ENCODE measurements at places on chromosomes 16 and 17.

GRCh38 chr16:1290063-1290501 is 19.4 kb upstream of the UBE2I start:
- DNase-seq: no peak

DNA sequence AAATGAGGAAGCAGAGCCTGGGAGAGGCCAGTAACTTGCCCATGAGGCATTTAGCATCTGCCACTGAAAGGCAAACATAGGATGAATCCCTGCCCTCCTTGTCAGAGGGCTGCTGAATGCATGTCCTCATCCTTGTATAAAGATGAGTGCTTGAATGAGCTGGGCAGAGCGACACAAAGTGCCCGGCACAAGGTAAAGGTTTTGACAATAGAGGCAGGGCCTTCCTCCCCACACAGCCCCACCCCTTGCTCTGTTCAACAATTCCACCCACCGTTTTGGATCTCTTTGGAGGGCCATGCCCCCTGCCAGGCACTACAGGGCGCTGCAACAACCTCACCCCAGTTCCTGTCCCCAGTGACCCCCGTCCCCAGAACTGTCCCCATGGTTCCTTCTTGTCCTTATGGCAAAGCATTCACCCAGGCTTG is 1.4 kb upstream of the KRT19 start:
- no peak for DNase-seq

DNA sequence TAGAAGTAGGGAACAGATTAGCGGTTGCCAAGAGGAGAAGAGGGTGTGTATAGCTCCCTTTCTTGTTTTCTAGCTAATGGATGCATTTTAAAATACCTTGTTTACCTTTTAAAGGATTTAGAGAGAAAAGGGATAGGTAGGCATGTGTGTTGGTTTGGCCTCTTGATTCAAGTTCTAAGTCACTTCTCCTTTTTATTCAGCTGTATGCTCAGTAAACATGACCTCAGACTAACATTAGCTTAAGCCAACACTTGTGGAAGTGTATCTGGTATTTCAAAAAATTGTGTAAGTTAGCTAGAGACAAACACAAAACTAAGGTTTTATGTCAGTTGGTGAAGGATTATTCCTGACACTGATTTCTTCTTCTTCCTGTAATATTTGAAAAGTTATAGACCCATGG is 204.1 kb upstream of the NOG start:
- no peak for DNase-seq

- peak; percentile 79 for DNase-seq
Observed at GRCh38 chr17:2786176-2786881, 9.9 kb upstream of the RAP1GAP2 start.

DNA sequence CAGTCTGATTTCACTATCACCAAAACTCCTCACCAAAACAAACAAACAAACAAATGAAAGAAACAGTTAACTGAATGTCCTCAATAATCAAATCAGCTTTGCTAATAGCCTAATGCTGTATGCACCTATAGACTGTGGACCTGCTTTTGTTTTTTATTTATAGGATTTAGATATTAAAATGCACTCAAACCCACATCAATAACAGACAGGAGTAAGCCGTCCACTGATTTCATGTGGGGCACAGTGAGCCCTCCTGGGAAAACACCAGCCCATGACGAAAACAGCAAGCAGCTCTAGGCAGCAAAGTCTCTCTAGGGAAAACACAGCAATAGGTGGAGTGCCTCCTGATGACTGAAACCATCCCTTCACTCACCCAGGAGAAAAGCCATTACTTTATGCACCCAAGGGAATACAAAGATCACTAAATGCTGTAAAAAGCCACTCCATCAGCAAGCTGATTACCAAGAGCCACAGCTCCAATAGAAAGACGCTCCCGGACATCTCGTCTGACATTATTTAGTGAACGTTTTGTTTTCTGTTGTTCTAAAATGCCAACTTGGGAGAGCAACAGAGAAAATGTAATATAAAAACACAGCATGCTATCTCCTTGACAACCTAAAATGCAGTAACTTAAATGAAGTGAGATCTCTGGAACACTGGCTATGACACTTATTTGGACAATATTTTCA is 47.8 kb downstream of the ANKFY1 start:
- DNase-seq: no peak

DNA sequence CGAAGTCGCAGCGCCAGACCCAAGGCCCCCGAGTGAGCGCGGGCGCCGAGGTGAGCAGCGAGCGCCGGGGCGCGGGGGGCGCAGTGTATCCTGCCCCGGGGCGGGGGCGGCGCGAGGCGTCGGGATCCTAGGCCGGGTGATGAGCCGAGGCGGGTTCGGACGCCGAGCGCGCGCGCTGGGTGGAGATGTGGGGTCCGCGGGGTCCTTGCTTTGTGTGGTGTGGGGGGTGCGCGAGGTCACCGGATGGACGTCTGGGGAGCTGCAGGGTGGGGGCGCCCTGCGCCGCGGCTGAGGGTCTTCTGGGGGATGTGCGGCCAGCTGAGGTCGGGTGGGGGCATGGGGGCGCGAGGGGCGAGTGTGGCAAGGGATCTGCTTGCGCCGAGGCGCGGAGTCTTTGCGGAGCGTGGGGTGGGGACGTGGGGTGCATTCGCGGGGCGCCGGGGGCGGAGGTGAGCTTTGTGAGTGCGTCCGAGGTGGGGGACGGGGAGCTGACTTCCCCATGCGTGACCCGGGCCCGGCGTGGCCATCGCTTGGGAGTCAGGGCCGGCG is 560 bp downstream of the RAI1 start:
- DNase-seq: no peak

DNA sequence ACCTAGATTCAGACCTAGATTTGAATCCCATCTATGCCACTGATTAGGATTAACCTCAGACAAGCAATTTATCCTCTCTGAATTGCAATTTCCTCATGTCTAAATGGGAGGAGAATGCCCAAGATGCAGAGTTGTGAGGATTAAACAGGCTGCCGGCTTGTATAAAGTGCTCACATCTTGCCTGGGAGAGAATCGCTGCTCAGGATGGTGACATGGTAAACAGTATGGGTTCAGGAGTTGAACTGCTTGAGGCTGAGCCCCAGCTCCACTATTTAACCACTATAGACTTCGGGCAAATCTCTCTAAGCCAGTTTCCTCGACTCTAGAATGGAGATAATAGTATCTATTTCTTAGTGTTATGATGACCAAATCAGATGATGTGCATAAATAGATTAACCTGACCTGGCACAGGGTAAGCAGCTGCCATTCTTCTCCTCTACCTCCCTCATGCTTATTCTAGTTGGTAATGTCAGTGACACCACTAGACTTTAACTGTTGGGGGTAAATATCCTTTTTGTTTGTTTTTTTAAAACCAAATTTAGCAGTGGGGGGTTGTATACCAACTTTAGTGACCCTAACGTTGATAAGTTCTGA is 732 bp upstream of the RPL27 start:
- DNase-seq: no peak

DNA sequence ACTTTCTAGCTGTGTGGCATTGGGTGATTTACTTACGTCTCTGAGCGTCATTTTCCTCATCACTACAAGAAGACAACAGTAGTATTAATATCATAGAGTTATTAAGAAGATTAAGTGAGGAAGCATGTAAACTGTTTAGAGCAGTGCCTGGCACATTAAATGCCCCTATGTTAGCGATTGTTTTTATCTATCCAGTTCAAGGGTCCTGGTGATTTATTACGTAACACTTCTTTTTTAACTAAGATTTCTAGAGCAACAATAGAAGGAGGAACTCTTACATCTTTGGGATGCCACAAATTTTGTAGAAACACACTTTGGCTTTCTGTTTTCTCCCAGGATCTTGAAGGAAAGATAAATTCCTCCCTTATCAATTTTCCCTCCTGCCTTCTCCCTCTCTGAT is 3.3 kb upstream of the GAS7 start:
- no peak for DNase-seq

- DNase-seq: no peak
Observed at GRCh38 chr17:75269844-75270217, 1.2 kb downstream of the MIF4GD start.

DNA sequence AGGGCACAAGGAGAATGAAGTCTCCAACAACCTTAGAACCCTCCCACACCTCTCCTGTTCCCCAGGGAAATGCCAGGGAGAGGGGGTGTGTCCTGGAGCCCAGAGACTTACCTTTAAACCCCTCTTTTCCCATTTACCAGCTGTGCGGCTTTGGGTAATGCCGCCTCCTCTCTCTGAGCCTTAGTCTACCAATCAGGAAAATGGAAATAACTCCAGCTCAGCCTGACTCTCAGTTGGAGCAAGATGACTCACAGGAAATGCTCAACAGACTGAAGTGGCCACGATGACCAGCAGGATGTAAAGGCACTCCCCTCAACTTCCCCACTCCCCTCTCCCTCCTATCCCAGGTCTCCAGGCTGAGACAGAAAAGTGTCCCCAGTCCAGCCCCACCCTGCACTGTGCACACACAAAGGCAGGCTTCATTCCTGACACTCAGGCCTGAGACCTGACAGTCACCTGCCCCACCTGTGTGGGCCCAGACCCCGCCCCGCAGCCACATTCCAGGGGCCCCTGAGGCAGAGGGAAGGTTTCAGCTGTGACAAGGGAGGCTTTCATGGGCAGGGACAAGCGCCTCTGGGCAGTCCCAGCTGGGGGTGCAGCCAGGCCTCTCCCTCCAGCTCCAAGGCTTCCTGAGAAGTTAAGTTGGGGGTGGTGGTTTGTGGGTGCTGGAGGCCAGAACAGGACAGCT is 3.0 kb upstream of the KRT15 start:
- DNase-seq: no peak

DNA sequence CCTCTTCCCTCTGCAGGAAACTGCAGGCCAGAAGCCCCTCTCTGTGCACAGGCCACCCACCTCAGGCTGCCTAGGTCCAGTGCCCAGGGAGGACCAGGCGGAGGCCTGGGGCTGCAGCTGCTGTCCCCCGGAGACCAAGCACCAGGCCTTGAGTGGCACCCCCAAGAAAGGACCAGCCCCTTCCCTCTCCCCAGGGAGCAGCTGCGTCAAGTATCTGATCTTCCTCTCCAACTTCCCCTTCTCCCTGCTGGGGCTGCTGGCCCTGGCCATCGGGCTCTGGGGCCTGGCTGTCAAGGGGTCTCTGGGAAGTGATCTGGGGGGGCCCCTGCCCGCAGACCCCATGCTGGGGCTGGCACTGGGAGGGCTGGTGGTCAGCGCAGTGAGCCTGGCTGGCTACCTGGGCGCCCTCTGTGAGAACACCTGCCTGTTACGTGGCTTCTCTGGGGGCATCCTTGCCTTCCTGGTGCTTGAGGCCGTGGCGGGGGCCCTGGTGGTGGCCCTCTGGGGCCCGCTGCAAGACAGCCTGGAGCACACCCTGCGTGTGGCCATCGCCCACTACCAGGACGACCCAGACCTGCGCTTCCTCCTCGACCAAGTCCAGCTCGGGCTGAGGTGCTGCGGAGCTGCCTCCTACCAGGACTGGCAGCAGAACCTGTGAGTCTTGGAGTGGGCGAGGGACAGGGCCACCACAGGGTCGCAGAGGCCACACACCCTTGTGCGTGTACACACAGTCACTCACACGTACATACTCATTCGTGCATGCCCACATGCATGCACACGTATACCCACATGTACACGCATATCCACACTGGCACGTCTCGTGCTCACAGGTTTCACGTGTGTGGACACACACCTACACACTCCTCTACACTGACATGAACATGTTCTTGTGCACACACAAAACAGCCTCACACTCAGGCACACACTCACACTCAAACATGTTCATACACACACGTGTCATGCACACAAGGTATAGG is 8.3 kb downstream of the TSPAN10 start:
- DNase-seq: no peak

- no peak for DNase-seq
Observed at GRCh38 chr17:72116661-72117521, 3.9 kb upstream of the SOX9 start.

GRCh38 chr17:46972346-46972745 is 6.7 kb downstream of the RPRML start:
- DNase-seq: no peak

DNA sequence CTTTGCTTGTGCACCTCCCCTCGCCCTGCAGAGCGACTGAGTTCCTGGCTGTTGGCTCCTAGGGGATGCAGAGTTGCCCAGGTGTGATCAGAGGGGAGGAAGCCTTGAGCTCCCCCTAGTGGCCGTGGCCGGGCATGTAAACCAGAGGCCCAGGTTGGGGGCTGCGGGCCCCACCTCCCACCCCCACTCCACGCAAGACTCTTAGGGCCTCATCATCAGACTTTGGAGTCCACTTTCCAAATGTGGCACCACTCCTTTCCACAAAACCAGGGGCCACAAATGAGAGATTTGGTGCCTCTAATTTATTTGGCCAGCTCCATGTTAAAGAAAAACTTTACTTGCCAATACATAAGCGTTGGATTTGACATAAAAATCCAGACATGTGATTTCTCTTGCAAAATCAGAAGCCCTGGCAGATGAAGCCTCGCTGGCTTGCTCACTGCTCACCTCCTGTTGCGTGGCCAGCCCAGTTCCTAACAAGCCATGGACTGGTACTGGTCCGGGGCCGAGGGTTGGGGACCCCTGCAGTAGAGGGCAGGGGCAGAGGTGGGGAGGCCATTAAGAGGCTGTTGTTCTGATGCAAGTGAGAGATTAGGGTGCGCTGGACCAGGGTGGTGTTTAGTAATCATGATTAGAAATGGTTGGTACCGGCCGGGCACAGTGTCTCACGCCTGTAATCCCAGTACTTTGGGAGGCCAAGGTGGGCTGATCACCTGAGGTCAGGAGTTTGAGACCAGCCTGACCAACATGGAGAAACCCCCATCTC is 28.7 kb upstream of the GAS7 start:
- DNase-seq: peak; percentile 12

DNA sequence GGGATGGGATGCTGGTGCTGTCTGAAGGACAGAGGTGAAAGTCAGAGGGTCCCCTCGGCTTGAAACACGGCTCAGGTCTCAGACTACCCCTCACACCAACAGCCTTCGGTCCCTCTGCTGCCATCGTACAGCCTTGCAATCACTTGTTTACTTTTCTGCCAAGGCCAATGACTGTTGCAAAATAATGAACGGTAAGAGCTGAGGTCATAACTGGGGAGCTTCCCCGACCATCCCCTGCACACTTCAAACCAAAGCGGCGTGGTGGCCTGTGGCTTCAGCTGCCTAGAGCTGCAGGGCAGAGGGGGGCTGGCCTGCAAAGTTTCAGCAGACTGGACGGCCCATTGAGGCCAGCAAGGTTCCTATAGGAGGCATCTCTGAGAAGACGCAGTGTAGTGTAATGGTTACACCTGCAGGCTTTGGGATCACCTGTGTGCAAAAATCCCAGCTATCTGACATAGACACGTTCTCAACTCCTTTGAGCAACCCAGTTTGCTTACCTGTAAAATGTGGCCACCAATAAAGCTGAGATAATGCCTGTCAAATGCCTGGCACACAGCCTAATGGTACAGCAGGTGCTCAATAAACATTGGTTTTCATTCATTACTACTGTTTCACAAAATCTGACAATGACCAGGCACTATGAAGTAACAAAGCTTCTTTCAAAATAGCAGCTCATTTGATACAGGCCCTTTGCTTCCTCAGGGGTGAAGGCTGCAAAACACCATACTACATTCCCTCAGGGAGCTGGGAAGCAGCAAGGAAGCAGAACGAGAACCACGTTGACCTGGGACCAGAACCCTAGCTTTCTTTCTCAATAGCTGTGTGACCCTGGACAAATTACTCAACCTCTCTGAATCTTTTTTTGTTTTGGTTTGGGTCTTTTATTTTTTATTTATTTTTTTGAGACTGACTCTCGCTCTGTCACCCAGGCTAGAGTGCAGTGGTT is 5.0 kb downstream of the PAM16 start:
- no peak for DNase-seq
